ENCODE measurements at places on chromosomes 12 and 14. TPM values are rescaled to one million over a fixed set of nuclear protein-coding genes. Genes with fewer than 3 reads are reported as not detected.
A peak's percentile ranks its signal among the peaks of the same experiment; 100 is the strongest.

The IQSEC3 gene
- not detected for total RNA-seq

The ASCL4 gene
- not detected for total RNA-seq

The ARL1 gene
- total RNA-seq = 76.0 TPM

The ESRRB gene
- 1.9 TPM for total RNA-seq

The SLC38A4 gene
- total RNA-seq = not detected

DNA sequence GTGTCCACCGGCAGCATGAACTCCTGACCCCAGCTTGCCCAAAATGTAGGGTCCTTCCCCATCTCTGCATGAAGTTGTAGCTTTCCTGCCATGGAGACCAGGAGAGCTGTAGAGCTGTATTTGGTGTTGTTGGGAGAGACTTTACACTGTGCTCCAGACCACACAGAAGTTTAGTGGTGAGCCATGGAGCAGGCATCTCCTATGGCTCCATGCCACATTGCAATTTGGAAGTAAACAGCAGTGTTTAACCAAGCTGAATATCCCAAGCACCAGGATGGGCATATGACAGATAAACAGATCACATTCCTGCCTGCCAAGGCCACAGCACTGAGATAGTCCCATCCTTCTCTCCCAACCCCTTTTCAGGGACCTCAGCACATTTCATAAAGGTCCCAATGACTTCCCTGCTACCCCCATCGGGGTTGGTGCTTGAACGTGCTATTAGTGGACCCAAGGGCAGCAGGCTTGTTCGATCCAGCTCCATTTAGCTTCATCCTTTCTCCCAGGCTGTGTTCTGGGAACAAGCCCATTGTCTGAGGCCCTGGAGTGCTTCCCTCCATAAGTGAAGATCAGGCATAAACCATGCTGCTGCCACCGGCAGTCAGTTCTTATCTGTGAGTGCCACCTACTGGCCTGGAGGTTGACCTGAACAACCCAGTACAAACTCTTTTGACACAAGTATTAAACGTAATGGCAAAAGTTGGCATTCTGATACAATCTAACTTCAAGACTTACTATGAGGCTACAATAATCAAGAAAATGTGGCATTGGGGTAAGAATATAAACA, 172.3 kb upstream of the ATXN7L3B start:
- no peaks in the 10 kb centered on the region for H3K4me1 ChIP-seq
- no peaks in the 10 kb centered on the region for H3K27me3 ChIP-seq
- no peak overlapping the region for H3K4me3 ChIP-seq
- no peak for DNase-seq

- H3K36me3 ChIP-seq = no peaks in the 10 kb centered on the region
- H3K27me3 ChIP-seq = no peaks in the 10 kb centered on the region
- no peak for DNase-seq
- no peak overlapping the region for H3K27ac ChIP-seq
- no peaks in the 10 kb centered on the region for H3K4me1 ChIP-seq
- no peak overlapping the region for H3K4me3 ChIP-seq
Observed at GRCh38 chr12:84658877-84659276, 253.7 kb downstream of the SLC6A15 start.

DNA sequence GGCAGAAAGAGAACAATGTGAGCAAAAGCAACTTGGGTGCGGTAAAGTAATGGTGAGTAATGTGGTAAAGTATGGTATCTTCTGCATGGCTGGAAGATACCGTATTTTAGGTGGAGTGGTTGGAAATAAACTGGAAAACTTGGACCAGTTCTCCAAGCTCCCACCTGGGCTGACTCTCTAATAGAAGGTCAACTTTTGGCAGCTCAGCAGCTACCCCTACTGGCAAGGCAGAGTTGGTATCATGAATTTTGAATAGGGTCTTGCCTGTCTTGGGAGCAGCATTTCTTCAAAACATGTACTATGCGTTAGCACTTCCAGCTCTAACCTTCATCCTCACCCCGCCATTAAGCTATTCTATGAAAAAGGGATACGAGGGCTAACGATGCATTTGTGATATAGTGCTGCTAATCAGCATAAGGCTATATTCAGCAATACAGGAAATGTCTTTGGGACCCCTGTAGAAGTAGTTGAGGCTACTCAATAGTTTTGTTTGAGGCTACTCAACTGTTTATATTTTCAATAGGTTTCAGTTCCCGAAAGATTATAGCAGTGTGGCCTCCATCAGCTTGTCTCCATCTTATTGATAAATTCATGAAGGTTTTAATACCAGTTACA, 276.3 kb upstream of the FAR2 start:
- peaks cover 5% of the 10 kb centered on the region for H3K4me1 ChIP-seq
- H3K27me3 ChIP-seq = no peaks in the 10 kb centered on the region
- peak; percentile 46 for DNase-seq
- H3K27ac ChIP-seq = no peak overlapping the region

DNA sequence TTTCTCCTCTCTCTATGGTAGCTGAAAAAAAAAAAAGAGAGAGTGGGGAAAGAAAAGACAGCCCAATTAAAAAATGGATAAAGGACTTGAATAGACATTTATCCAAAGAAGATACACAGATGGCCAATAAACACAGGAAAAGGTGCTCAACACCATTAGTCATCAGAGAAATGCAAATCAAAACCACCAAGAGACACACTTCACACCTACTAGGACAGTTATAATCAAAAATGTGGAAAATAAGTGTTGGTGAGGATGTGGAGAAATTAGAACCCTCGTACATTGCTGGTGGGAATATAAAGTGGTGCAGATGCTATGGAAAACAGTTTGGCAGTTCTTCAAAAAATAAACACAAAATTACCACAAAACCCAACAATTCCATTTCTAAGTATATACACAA, 172.4 kb upstream of the GRIN2B start:
- no peak for DNase-seq
- no peak overlapping the region for H3K4me3 ChIP-seq
- H3K27ac ChIP-seq = no peak overlapping the region
- no peaks in the 10 kb centered on the region for H3K4me1 ChIP-seq
- H3K27me3 ChIP-seq = no peaks in the 10 kb centered on the region

DNA sequence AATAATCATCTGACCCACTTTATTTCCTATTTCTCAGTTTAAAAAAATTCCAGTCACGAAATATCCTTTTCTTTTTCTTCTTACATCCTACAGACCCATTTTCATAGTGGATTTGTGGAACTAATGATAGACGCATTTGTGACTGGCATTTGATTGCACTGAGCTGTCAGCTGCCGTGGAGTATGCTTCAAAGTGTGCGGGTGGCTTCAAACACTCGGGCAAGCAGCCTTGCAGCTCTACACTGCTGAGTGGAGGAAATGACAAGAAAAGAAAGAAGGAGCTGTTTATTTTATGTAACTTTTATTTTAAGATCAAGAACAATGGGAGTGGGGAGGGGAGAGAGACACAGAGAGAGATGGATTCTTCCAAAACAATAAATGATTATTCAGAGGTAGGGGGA, 112.8 kb upstream of the NAP1L1 start:
- H3K27ac ChIP-seq = no peak overlapping the region
- H3K36me3 ChIP-seq = no peaks in the 10 kb centered on the region
- no peaks in the 10 kb centered on the region for H3K27me3 ChIP-seq
- H3K4me3 ChIP-seq = no peak overlapping the region
- no peaks in the 10 kb centered on the region for H3K4me1 ChIP-seq

DNA sequence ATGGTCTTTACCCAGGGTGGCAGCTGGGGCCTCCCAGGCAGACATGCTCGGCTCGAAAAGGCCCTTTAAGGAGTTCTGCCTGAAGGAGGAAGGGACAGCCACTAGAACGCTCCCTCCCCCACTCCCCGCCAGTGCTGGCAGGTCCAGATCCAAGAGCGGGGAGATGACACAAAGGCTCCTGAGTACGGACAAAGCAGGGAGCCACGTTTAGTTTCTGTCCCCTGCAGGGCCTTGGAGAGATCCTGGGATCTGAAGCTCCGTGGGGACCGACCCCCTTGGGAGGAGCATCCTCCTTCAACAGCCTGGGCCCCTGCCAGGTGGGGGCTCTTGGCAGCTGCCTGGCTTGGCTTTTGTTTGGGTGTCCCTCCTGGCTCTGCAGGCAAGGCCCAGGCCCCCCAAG, 89.7 kb downstream of the ESRRB start:
- H3K36me3 ChIP-seq = no peaks in the 10 kb centered on the region
- no peaks in the 10 kb centered on the region for H3K27me3 ChIP-seq
- no peak for DNase-seq

DNA sequence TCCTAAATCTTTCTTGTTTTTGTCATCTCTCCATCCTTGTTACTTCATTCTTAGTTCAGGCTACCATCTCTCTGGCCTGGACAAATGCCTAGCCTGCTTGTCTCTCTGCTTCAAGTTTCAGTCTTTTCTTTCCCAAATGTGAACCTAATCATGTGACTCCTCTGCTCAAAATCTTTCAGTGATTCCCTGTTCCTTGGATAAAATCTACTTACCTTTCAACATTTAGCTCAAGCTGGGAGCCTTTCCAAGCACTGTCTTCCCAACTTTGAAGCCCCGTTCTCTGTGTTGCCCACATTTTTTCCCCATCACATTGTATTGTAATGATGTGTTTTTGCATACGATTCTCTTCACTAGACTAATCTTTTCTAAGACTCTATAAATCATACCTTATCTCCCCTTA, 24.7 kb downstream of the SLC7A8 start:
- no peak overlapping the region for H3K27ac ChIP-seq
- DNase-seq = no peak
- H3K36me3 ChIP-seq = no peaks in the 10 kb centered on the region
- H3K4me3 ChIP-seq = no peak overlapping the region
- peaks cover 10% of the 10 kb centered on the region for H3K4me1 ChIP-seq

- no peak overlapping the region for H3K4me3 ChIP-seq
- H3K4me1 ChIP-seq = no peaks in the 10 kb centered on the region
- DNase-seq = no peak
- no peaks in the 10 kb centered on the region for H3K36me3 ChIP-seq
- H3K27me3 ChIP-seq = no peaks in the 10 kb centered on the region
Observed at GRCh38 chr14:53564870-53565269, 391.8 kb downstream of the BMP4 start.

DNA sequence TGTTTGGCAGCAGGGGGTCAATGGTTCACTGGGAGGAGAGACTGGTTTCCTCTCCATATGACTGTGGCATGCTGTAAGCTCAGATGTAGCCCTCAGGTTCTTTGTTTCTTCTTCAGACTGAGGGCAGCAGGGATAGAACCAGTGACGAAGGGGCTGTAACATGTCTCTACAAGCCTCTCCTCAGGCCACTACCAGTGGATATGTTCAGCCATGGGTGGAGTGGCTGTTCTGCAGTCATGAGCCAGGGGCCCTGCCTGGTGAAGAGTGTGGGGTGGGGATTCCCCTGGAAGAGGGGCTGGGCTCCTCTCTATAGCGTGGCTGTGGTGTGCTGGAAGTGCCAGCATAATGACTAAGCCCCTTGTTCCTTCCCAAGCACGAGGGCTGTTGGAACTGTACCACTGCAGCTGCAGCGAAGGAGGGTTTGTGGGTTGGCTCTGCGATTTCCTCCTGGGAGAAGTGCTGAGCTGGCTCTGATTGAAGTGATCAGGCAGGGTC, 55.8 kb downstream of the CMAS start:
- H3K27ac ChIP-seq = no peak overlapping the region
- no peaks in the 10 kb centered on the region for H3K4me1 ChIP-seq
- H3K36me3 ChIP-seq = no peaks in the 10 kb centered on the region
- no peaks in the 10 kb centered on the region for H3K27me3 ChIP-seq
- no peak for DNase-seq
- no peak overlapping the region for H3K4me3 ChIP-seq

DNA sequence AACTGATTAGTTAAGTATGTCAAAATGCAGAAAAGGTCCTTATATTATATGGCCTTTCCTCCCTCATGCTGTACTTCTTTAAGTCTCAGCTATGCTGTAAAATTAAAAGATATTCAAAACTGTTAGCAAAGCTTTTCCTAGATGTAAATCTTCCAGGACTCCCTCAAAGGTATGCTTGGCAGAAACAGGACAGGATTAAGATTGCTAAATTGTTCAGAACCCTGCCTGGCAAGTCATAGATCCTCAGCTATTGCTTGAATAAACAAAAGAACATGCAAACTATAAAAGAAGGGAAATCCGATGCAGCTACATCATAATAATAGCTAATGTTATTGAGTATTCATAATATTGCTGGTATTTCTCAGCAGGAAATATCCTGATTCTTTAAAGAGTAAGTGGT, 322.6 kb downstream of the CCDC91 start:
- no peaks in the 10 kb centered on the region for H3K36me3 ChIP-seq
- no peak for DNase-seq
- H3K27me3 ChIP-seq = no peaks in the 10 kb centered on the region
- H3K27ac ChIP-seq = no peak overlapping the region

GRCh38 chr12:39966256-39966655, 139.6 kb downstream of the SLC2A13 start:
- H3K4me3 ChIP-seq = no peak overlapping the region
- H3K27ac ChIP-seq = no peak overlapping the region
- no peak for DNase-seq
- no peaks in the 10 kb centered on the region for H3K27me3 ChIP-seq
- H3K36me3 ChIP-seq = no peaks in the 10 kb centered on the region

- H3K4me1 ChIP-seq = peaks cover 23% of the 10 kb centered on the region
- no peak for DNase-seq
- no peaks in the 10 kb centered on the region for H3K27me3 ChIP-seq
- no peak overlapping the region for H3K27ac ChIP-seq
- H3K36me3 ChIP-seq = no peaks in the 10 kb centered on the region
Observed at GRCh38 chr14:65228436-65228835, 126.1 kb upstream of the MAX start.

DNA sequence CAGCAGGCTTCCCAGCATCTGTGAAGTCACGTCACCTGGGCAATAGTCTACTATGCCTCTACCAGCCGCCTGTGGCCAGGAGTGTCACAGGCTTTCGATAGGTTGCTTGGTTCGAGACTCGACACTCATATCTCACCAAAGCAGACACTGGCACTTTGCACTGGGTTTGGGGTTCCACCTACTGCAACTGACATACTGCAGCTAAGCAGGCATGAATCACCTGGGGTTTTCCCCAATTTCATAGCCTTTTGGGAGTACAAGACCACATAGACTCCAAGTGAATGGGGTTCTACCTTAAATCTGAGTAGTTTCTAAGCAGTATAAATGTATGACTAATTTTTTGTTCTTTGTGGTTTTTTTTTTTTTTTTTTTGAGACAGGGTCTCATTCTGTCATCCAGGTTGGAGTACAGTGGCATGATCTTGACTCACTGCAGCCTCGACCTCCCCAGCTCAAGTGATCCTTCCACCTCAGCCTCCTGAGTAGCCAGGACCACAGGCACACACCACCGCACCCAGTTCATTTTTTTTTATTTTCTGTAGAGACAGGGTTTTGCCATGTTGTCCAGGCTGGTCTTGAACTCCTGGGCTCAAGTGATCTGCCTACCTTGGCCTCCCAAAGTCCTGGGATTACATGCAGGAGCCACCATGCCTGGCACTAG, 32.1 kb downstream of the DMAC2L start:
- H3K36me3 ChIP-seq = no peaks in the 10 kb centered on the region
- no peaks in the 10 kb centered on the region for H3K27me3 ChIP-seq
- H3K27ac ChIP-seq = no peak overlapping the region
- H3K4me1 ChIP-seq = peaks cover 10% of the 10 kb centered on the region
- no peak overlapping the region for H3K4me3 ChIP-seq
- DNase-seq = no peak

DNA sequence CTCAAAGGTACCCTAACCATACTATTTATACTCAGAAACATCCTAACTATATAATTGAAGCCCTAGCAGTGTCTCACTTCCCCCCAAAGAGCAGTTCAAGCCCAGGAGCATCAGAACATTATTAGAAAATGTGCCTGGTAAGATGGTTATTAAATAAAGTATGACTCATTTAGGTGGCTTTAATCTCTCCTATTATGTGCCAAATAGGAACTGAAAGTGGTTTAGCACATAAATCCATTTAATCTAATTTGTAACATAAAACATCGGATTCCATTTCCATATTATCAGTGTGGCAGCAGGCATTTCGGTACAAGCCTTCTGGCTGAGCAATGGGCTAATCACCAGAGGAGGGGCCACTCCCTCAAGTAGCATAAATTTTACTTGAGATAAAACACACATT, 395.2 kb upstream of the TMTC1 start:
- no peak overlapping the region for H3K4me3 ChIP-seq
- H3K27me3 ChIP-seq = no peaks in the 10 kb centered on the region
- no peak overlapping the region for H3K27ac ChIP-seq
- no peaks in the 10 kb centered on the region for H3K36me3 ChIP-seq
- no peaks in the 10 kb centered on the region for H3K4me1 ChIP-seq
- no peak for DNase-seq
